Stimulated activated CD8-positive, alpha-beta memory T cell treated with anti-CD3 and anti-CD28 coated beads, Interleukin-15, amount 100 ng/mL, for 48 hours (primary cell): ENCODE measurements at places on chromosomes 3 and 15.

GRCh38 chr3:160678292-160678842 is 1.4 kb downstream of the ARL14 start:
- DNase-seq, result no peak

DNA sequence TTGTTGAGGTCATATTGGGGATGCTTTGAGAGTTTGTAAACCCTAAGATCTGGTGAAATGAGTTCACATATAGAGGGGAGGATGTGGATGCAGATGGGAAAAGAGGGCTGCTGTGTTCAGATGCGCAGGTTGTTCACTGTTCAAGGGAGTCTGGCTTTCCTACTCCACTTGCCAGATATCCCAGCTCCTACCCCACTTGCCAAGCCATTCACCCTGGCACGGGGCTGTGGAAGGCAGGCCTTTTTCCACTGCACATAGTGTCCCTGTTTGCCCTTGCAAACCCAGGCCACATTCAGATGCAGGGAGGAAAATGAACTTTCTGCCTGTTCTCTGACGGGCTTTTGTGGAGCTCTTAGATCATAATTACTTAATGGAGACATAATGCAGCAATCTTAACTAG is 29.0 kb downstream of the CRABP1 start:
- no peak for DNase-seq

DNA sequence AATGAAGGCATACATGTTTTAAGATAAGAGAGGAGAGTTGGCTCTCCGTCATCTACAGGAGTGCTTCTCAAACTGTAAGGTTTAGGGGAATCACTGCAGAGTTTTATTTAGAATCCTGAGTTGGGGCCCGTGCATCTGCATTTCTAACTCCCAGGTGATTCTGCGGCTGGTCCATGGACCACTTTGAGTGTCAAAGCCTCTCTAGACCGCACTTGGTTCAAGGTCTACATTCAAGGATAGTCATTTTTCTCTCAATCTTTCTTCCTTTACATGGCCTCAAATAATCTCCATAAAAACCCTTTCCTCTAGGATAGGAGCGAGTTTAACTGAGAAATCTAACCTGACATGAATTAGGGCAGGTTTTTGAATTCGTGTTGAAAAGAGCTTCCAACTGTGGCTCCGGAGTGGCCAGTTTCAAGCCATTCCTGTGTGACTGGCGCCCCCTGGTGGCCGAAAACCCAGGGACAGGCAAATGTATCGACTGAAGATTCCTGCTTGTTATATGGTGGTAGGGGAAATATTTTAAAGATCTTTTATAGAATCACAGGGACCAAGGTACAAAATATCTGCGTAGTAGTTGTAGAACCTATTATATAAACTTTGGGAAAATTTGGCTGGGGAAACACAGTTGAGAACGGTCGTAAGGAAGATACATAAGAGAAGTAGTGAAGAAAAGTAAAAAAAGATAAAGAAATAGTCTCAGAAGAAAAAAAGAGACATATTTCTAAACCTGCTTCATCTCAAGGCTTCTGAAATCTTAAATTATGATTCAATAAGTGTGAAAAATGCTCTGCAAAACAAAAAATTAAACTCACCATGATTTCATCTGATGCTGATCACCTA is 11.9 kb downstream of the GABRR3 start:
- DNase-seq, result peak; percentile 74

DNA sequence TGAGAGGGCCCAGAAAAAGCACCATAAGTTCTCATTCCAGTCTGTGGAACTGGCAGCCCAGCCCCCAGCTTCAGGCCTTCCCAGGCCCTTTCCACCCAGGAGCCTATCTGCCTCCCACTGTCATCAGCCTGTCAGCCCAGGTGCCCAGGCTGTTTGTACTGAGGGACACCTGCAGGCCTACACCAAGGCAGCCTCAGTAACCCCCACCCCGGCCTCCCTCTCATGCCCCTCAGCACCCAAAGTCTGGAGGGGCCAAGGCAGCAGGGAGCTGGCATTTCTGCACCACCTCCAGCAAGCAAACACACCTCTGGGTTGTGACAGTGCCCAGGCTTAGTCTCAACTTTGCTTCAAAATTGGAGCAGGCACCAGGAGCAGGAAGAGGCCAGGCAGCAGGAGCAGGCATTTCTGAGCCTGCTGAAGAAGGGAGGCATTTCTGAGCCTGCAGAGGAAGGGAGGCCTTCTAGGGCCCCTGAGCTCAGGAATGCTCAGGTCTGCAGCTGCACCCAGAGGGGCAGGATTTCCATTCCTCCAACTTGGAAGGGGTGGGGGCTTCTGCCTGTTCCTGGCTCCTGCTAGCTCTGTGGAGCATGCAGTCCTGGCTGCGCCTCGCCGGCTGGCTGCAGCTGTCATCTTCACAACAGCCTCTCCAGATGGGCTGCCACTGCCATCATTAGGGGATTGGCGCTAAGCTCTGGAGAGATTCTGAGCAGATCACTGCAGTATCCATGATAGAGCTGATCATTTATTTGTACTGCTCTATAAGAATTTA is 396.1 kb downstream of the UNC13C start:
- no peak for DNase-seq

DNA sequence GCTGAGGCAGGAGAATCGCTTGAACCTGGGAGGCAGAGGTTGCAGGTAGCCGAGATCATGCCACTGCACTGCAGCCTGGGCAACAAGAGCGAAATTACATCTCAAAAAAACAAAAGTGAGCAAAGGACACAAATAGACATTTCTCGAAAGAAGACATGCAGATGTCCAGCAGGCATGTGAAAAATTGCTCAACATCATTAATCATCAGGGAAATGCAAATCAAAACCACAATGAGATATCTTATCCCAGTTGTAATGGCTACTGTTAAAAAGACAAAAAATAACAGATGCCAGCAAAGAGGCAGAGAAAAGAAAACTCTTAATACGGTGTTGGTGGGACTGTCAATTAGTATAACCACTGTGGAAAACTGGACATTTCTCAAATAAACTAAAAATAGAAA is 20.9 kb downstream of the ASB7 start:
- no peak for DNase-seq

- no peak for DNase-seq
Measured at GRCh38 chr3:107981471-107982111, 109.2 kb downstream of the CD47 start.

DNA sequence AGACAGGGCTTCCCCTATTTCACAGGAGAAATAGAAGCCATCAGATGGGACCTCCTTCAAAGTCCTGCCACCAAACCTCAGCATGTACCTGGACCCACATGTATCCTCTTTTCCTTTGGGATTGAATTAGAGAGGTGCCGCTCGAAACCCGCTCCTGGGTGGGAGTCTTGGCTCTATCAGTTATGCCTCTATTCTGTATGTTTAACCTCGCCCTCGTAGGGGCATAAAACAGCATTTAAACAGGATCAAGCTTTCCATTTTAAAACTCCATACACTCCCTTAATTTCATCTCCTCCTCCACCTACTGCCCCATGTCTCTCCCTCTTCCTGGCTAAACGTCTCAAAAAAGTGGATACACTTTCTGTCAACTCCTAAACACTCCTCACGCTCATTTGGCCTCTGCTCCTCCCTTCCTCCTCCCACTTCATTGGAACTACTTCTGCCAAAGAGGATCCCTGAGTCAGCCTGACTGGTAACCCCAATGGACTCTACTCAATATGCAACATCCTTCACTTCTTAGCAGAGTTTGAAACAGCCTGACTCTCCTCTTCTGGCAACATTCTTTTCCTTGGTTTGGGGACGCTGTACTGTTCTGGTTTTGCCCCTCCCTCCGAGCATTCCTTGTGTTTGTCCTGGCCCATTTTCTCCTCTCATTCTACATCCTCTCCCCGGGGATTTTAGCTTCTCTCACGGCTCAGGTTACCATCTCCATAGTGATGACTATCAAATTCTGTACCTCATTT is 23.0 kb upstream of the MUC20 start:
- DNase-seq, result no peak

DNA sequence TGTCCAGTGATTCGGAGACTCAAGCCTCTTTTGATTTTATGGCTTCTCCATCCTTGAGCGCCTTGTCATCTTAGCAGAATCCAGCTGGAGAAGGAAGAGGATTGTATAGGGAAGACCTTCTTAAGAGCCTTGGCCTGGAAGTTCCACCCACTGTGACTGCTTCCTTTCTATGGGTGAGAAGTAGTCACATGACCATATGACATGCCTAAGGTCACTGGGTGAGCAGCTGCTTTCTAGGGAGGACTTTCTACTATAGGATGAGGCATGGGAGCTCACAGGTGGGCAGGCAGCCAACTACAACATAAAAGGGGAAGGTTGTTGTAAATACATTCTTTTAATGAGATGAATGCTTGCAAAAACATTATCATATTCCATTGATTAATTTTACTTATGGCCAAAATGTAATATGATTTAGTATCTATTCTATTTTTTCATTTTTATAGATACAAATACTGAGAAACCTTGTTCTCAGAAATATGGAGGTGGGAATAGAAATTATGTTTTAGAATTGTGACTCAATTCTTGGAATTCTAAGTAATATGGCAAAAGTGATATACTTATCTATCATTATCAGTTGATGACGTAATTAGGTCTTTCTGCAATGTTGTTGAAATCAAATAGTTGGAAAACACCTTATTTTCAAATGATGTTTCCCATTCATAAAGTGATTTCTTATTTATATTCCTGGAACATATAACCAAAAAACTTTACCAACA is 53.6 kb upstream of the MINAR1 start:
- no peak for DNase-seq

- no peak for DNase-seq
Measured at GRCh38 chr15:71288348-71288955, 173.2 kb downstream of the THSD4 start.

DNA sequence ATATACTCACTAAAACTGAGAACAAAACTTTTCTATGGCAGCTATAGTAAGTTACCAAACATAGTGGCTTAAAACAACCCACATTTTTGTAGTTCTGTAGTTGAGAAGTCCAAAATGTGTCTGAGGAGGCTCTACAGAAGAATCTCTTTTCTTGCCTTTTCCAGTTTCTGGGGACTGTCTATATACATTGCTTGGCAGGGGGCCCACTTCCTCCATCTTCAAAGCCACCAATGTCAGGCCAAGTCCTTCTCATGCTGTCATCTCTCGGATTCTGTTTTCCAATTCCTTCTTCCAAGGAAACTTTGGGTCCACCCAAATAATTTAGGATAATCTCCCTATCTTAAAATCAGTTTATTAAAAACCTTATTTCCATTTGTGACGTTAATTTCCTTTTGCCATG is 92.7 kb downstream of the DLG1 start:
- no peak for DNase-seq

DNA sequence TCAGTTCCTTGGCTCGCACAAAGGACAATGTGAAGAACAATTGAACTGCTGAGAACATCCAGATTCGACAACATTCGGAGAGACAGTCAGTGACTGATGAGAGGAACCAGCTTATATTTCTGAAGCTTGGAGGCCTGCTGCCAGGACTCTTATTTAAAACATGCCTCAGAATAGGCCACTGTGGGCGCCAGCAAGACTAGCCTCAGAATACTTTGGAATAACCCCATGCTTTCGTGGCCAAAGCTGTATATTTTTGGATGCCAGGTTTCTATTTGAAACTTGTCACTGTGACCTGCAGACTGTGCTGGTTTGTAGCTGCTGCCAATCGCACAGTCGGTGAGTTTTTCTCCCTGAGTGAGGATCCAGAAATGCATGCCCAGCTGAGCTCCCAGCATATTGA is 129.9 kb upstream of the UBE3A start:
- DNase-seq, result no peak

DNA sequence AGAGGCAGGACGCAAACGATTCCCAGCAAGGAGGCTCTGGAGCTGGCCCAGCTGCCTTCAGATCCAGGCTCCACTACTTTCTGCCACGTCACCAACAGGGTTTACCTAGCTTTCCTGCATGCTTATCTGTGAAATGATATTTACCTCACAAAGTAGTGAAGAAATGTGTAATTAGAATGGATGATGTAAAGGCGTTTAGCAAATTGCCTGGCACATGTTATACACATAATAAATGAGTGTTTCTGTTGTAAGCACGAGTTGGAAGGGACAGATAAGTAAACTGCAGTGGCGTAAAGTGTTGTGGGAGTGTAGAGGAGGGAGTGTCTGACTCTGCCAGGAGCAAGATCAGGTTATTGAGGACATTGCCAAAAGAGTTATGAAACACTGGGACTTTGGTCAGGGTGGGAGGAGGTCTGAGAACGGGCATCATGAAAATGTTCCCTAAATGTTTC is 3.5 kb upstream of the CHAC1 start:
- DNase-seq, result no peak
